Neural crest cell (in vitro differentiated cells): ENCODE measurements at places on chromosomes 11 and 22. TPM values are rescaled to one million over a fixed set of nuclear protein-coding genes. Genes with fewer than 3 reads are reported as not detected.

The POLR2L gene
- total RNA-seq: 128 and 134 TPM in 2 replicates

The PIK3IP1 gene
- 1.8 and 2.3 TPM in 2 replicates for total RNA-seq

DNA sequence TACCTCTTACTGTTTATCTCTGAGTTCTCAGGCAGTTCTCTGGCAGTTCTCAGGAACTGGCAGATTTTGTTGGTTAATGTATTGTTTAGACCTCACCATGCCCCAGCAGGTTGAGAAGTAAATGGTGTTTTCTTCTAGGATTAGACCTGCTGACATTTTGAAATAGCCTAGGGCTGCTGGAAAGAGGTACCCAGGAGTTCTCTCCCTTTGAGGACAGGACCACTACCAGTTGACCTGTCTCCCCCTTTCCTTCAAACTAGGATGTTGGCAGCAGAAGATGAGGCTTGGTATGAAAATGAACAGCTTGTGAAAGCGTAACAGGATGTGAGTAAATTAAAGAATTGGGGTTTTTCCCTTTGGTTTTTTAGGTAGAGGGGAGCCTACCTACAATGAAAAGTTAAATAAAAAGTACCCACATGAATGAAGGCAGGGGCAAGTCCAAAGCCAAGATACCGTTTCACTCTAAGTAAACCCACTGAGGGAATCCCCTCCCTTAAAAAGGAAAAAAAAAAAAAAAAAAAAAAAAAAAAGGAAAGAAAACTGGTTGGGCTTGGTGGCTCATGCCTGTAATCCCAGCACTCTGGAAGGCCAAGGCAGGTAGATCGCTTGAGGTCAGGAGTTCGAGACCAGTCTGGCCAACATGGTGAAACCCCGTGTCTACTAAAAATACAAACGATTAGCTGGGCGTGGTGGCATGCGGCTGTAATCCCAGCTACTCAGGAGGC is 96.2 kb downstream of the PDHX start:
- H3K4me1 ChIP-seq: peaks cover 11% of the 10 kb centered on the region
- H3K36me3 ChIP-seq: no peaks in the 10 kb centered on the region
- no peak overlapping the region for H3K4me3 ChIP-seq
- no peaks in the 10 kb centered on the region for H3K27me3 ChIP-seq
- H3K27ac ChIP-seq: no peak overlapping the region

The RASD2 gene
- total RNA-seq: not detected in 2 replicates

DNA sequence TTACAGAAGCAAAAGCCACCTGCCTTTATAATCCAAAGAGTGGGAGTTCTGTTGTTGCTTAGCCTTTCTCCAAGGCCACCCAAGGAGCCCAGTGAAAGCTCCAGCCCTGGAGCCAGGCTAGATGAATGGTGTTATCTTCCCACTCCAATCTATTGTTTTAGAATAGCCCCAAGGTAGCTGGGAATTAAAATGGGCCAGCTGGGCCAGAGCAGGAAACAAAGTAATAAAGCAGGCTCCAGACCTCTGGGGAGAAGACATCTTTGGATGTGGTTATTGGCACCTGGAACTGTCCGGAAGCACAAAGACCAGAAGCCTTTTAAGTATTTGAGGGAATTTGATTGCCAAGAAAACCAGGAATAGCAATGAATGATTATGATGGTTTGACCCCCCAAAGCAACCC is 8.8 kb downstream of the C11orf96 start:
- DNase-seq: no peak
- H3K27ac ChIP-seq: no peak overlapping the region
- peaks cover 19% of the 10 kb centered on the region for H3K27me3 ChIP-seq
- peaks cover 8% of the 10 kb centered on the region for H3K4me1 ChIP-seq
